ENCODE measurements at places on chromosomes 13 and 19.

DNA sequence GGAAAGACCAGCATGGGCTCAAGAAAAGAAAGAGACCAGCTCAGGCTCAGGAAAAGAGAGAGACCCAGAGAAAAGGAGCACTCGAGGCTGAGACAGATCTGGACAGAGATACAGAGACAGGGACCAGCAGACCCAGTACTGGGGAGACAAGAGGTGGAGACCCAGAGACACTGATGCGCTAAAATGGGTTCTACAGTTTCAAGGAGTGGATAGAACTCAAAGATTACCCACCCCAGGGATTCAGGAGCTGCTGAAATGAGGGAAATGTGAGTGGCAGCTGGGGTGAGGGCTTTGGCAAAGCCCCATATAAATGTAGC, 609 bp upstream of the ZSCAN18 start:
- DNase-seq = no peak

DNA sequence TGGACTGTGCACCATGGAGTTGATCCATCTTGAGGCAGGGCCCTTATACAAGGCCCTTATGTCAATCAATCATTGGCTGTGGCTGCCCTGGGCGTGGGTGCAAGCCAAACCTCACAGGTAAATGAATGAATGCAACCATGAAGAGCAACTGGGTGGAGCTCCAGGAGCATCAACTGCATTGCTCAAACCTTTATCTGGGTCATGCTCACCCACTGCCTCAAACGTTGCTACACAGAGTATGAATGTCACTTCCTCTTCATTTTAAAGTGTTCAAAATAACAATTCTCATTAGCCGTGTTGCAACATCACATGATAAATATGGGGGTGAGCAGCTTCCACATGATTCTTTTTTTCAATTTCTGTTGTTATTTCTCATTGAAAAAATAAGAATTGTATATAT, 6.4 kb upstream of the ZNF333 start:
- no peak for DNase-seq

DNA sequence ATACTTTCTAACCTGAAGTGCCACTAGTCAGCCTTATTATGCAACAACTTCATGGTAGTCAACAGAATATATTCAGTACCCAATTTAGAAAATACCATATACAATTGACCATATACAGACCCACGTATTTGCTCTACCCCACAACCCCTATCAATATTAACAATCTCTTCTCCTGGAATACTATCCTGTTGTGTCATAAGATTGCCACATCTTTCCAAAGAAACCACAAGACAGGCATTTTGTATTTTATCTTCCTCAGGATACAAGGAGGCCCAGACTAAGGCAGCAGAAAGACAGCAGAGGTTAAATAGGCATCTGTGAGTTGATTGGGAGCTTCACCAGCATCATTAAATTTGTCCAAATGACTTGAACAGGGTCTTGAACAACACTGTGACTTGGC, 4.5 kb downstream of the SPART start:
- DNase-seq = no peak

- no peak for DNase-seq
Measured at GRCh38 chr19:16075430-16076153, 703 bp upstream of the TPM4 start.

DNA sequence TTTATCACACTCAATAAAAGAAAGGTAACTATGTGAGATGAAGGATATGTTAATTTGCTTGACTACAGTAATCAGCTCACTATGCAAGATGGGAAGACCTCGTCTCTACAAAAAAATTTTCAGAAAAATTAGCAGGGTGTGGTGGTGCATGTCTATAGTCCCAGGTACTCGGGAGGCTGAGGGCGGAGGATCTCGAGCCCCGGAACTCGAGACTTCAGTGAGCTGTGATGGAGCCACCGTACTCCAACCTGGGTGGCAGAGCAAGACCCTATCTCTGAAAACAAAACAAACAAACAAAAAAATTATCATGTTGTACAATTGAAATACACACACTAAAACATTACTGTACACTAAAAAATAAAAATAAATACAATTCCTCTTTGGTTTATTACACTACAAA, 376.7 kb upstream of the KLHL1 start:
- DNase-seq = no peak

GRCh38 chr13:99273128-99273527, 14.9 kb upstream of the GPR18 start:
- no peak for DNase-seq

DNA sequence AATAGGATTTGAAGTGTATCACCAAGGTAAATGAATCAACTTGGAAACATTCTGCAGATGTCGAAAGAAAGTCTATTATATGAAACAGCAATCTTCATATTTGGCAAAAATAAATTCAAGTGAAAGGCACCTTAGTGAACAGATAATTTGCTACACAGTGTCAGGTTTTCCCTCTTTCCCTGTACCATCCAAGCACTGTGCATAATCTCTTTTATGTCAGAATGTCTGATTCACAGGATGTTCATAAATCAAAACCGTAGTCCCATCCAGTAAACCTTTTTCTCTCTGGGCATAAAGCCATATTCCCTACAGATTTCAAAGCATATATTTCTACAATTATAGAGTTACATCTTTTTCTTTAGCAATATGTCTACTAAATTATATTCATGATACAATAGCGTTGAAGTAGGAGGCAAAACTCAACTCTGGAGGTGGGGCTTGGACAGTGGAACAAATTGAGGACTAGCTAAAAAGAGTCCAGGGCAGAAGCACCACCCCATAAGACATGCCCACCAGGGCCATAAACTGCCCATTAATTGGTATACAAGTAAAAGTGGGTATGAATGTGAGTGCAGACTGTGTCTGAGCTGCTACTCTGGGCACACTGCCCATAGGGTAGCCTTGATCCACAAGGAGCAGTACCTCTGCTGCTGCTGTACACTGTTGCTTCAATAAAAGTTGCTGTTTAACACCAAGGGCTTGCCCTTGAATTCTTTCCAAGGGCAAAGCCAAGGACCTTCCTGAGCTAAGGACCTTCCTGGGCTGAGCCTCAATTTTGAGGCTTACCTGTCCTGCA, 72.1 kb upstream of the MYCBP2 start:
- DNase-seq = no peak

DNA sequence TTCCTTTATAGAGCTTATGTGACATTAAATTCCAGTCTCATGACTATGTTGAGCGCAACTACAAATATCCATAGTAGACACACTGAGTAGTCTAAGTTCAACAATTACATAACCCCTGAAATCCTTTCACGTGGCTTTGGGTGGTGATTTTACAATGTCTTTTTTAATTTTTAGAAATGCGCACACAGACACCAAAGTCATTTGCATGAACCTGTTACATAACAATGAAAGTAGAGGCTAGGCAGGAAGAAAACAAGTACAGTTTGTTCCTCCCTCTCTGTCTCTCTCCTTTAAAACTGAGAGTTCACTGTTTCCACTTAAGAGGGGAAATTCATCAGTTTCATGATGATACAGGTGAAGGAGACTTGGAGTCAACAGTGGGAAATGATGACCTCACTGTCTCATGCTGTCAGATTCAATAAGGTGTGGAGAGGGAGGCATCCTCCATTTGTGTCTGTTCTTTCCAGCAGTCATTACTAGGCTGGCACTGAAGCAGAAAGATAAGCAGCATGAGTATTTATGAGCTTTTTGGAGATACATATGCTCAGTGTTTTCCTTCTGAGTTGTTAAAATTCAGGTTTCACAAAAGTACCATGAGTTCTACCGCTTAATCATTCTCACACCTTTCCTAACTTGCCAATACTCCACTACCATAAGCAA, 201.8 kb downstream of the LHFPL6 start:
- DNase-seq = no peak

- DNase-seq = no peak
Measured at GRCh38 chr19:271856-272255, 19.3 kb downstream of the PLPP2 start.

GRCh38 chr13:73138276-73138637, 79.5 kb downstream of the KLF5 start:
- no peak for DNase-seq

DNA sequence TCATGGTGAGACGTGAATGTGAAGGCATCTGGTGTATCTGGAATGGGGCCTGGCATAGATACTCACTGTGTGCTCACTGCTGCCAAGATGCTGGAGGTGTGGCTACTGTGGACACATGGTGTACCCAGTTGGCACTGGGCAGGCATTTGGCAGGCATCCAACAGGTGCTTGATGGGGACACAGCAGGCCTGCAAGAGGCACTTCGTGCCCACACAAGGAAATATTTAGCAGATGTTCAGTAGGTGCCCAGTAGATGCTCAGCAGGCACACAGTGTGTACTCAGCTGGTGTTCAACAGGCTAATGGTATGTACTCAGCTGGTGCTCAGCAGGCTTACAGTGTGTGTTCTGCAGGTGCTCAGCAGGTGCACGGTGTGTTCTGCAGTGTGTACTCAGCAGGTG, 14.2 kb downstream of the CRTC1 start:
- no peak for DNase-seq

DNA sequence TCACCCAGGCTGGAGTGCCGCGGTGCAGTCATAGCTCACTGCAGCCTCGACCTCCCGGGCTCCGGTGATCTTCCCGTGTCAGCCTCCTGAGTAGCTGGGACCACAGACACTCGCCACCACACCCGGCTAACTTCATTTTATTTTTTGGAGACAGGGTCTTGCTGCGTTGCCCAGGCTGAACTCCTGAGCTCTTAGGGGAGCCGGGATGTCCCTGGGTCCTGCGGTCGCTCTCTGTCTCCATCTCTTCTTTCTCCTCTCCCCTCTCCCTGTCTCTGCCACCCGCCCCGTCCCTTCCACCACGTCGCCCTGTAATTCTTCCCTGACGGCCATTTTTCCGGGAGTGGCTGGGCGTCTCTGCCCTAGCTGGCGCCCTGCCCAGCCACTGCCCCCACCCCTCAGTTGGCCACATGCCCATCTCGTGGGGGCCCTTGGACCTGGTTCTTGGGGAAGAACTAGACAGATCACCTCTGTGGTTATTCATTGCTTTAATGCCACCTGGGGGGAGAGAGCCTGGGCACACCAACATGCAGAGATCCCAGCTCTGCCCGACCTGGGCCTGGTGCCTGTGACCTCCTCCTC, 18.9 kb downstream of the ARID3A start:
- no peak for DNase-seq

DNA sequence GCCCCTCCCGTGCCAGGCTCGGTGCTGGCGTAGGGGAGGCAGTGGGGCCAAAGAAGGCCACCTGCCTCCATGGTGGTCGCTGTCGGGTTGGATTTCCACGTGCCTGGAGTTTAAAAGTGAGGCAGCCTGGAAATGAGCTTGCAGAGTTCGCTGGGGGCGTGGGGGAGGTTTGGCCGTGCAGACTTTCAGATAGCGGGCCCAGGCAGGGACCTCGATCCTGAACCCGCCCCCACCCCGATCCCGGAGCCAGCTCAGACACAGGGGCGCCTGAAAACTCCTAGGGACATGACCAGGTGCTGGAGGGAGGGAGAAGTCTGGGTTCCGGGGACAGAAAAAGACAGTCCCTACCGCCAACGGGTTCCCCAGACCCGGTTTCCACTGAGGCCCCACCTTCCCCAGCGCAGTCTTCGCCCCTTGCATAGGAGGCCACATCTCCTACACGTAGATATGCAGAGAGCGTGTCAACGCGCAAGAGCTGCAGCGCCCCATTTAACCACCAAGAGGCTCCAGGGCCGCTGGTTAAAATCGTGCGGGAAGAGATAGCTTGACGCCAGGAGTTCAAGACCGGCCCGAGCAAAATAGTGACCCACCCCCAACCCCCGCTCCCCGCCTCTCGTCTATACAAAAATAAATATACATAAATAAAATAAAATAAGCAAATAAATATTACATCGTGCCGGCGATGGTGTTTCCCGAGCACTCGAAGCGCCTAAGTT, 8.5 kb downstream of the CCDC8 start:
- no peak for DNase-seq

DNA sequence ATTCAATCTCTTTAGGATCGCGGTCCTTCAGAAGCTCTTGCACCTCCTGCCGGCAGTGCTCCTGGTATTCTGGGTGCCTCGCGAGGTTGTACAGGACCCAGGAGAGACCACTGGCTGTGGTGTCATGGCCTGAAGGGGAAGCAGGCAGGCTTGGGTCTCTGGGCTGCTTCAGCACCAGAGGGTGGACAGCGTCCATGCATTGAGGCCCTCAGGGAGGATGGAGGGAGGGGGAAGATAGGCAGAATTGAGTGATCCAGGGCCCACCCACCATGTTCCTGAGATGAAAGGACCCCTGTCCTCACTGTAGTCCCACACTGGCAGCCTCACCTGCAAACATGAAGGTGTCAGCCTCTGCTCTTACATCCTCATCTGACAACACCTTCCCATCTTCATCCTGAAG, 17.9 kb upstream of the OR10H5 start:
- DNase-seq = no peak

DNA sequence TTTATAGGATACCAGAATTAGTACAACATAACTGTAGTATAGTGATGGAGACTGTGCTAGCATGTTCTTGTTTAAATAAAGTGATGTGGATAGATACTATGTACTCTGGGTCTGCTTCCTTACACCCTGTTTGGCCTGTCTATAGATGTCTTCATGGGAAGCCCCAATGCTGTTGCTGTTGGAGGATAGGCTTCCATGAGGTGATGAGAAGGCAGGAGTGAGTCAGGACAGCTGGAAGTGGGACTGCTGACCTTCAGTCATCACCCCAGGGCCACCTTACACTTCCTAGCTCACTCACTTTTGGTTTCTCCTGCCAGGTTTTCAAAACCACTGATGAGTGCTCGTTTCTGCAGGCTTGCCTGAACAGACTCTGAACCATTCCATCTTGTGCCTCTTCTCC, 4.2 kb downstream of the KCTD4 start:
- no peak for DNase-seq

DNA sequence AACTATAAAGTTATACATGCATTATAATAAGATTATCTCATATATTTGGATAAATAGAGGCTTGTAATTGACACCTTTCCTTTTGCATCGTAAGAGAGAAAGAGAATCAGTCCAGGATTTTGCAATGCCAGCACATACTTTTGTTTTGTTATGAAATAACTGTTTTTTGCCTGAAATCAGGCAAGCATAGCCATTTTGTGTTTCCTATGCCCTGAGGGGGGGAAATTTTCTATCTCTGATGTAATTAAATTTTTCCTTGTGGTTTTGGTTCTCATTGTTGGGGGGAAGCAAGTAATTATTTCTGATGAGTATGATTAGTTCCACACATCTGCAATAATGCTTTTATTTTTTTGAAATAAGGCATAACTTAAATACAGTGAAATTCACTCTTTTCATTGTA, 229.4 kb downstream of the NDFIP2 start:
- no peak for DNase-seq

- no peak for DNase-seq
Measured at GRCh38 chr13:111860231-111860552, 206.8 kb upstream of the SOX1 start.

GRCh38 chr13:65943024-65943423, 1287.1 kb downstream of the PCDH9 start:
- no peak for DNase-seq

Data from C1 segment of cervical spinal cord (tissue), 14 donors.